Esophagus muscularis mucosa (tissue), 4 donors: ENCODE measurements at places on chromosomes 7 and 10. TPM values are rescaled to one million over a fixed set of nuclear protein-coding genes. Genes with fewer than 3 reads are reported as not detected.

DNA sequence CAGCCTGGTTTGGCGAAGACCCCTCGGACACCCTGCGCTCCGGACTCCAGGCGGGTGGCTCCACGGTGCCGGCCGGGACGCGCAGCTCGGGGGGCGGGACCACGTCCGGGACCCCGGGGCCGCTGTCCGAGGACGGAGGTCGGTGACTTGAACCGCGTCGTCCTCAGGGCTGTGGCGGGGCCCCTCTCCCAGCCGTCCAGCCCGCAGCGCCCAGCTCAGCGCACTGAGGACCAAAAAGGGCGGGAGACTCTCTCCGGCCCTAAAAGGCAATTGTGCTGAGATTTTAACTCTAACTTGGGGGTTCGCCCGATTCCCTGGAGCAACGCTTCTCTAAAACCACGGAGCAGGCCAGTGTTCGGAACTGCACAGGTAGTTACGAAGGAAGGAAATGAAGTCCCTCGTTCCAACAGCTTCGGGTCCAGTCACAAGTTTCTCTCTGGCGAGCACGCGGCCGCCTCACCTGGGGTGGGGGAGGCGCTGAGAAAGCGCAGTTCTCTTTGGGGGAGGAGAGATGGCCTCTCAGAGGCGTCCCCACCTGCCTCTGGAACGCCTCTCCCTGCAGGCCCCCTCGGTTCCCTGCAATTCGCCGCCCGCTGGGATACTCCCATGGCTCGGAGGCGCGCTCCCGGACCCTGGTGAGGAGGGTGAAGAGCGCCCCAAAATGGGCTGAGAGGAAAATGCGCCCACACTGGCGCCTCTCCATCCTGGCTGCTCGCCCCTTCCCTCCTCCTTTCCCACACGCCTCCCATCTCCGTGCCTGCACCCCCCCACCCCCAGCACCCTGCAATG, 352.7 kb downstream of the DNAJB6 start:
- no peak overlapping the region for H3K27ac ChIP-seq
- H3K4me1 ChIP-seq = peaks cover 68% of the 10 kb centered on the region
- peak overlapping the region; percentile 48 for H3K4me3 ChIP-seq
- H3K27me3 ChIP-seq = peaks cover 56% of the 10 kb centered on the region
- no peak for DNase-seq

- no peak for DNase-seq
- H3K4me3 ChIP-seq = no peak overlapping the region
Measured at GRCh38 chr7:139125657-139126056, 16.1 kb upstream of the ZC3HAV1 start.

- DNase-seq = no peak
- H3K27me3 ChIP-seq = no peaks in the 10 kb centered on the region
- no peak overlapping the region for H3K4me3 ChIP-seq
- no peak overlapping the region for H3K27ac ChIP-seq
- no peaks in the 10 kb centered on the region for H3K36me3 ChIP-seq
Measured at GRCh38 chr10:61857746-61858145, 43.8 kb upstream of the ARID5B start.

- no peaks in the 10 kb centered on the region for H3K36me3 ChIP-seq
- H3K4me1 ChIP-seq = peaks cover 5% of the 10 kb centered on the region
- peaks cover 5% of the 10 kb centered on the region for H3K27me3 ChIP-seq
- H3K4me3 ChIP-seq = no peak overlapping the region
- DNase-seq = peak; percentile 79
Measured at GRCh38 chr7:50868426-50869100, 85.9 kb upstream of the GRB10 start.

DNA sequence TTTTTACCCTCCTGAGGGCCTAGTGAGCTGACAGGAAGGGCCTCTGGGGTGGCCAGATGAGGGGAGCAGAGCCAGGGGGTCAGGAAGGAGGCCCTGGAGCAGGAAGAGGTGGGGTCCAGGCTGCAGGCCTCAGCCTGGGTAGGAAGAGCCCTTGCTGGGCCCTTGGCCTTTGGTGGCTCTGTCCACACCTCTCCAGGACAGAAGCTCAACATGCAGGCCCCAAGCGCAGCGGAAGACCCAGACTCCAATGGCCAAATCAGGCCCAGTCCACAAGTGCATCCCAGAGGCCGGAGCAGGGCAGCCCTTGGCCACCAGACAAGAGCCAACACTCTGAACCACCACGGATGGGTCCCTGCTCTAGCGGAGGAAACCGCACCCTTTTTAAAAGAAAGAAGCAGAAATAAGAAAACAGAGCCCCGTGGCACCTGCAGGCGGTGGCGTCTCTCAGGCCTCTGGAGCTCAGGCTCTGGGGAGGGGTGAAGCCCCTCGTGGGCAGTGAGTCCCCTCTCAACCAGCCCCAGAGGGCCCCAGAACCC, 52.8 kb downstream of the FOXL3 start:
- no peak overlapping the region for H3K27ac ChIP-seq
- H3K4me3 ChIP-seq = no peak overlapping the region
- peaks cover 7% of the 10 kb centered on the region for H3K4me1 ChIP-seq
- no peaks in the 10 kb centered on the region for H3K36me3 ChIP-seq
- H3K27me3 ChIP-seq = no peaks in the 10 kb centered on the region
- DNase-seq = no peak

DNA sequence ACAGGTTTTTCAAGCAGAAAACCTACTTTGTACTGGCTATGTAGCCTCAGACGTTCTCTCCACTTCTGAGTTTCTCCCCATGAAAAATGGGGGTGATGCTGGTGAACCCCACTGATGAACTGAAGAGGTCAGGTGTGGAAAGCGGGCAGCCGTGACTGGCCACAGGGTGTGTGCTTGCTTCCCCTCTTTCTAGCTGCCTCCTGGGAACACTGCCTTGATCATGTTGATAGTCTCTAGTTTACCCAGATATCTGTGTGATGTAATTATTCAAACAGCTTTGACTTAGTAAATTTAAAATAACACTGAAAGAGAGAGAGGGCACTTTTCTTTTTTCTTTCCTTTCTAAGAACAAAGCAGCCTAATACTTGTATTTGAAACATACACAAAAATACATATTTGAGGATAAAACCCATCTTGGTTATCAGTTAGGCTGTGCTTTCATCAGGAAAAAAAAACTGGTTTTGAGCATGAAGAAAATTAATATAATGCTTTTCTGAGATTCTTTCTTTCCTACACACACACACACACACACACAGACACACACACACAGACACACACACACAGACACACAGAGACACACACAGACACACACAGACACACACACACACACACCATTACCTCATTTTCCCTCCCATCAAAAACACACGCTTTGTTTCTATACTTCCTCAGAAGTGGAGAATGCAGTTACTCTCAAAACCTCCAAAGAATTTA, 76.7 kb downstream of the MACC1 start:
- no peaks in the 10 kb centered on the region for H3K27me3 ChIP-seq
- no peak for DNase-seq
- peaks cover 3% of the 10 kb centered on the region for H3K4me1 ChIP-seq
- no peak overlapping the region for H3K27ac ChIP-seq

GRCh38 chr7:2930310-2931033, 86.4 kb upstream of the GNA12 start:
- no peak for DNase-seq
- no peaks in the 10 kb centered on the region for H3K36me3 ChIP-seq
- no peak overlapping the region for H3K27ac ChIP-seq
- H3K4me1 ChIP-seq = no peaks in the 10 kb centered on the region
- peaks cover 50% of the 10 kb centered on the region for H3K27me3 ChIP-seq
- no peak overlapping the region for H3K4me3 ChIP-seq

TET1 gene
- 6.9 TPM for total RNA-seq

HOXA10 gene
- not detected for total RNA-seq

PCLO gene
- total RNA-seq = 5.0 TPM

DNA sequence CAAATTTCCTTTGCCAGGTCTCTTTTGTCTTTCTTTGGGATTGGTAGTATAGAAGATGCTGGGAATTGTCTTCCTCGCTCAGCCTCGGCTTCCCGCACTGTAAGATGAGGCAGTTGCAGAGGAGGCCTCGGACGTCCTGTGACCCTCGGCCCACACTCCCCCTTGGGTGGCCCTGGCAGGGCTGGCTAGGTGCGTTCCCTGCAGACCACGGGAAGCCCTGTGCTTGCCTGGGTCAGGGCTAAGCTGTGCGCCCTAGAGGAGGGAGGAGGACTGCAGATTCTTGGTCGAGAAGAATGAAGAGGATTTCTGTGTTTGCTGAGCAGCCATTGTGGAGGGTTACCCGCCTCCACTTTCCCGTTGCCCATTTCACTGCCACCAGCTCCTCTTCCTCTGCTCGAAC, 42.8 kb downstream of the WIPI2 start:
- H3K27ac ChIP-seq = no peak overlapping the region
- peaks cover 34% of the 10 kb centered on the region for H3K36me3 ChIP-seq
- no peaks in the 10 kb centered on the region for H3K27me3 ChIP-seq
- no peak overlapping the region for H3K4me3 ChIP-seq
- H3K4me1 ChIP-seq = peaks cover 35% of the 10 kb centered on the region
- no peak for DNase-seq

NPTX2 gene
- total RNA-seq = 22.4 TPM

GRCh38 chr7:47702080-47702479, 120.2 kb upstream of the TNS3 start:
- H3K27me3 ChIP-seq = no peaks in the 10 kb centered on the region
- no peak overlapping the region for H3K4me3 ChIP-seq
- H3K27ac ChIP-seq = no peak overlapping the region
- H3K4me1 ChIP-seq = peaks cover 6% of the 10 kb centered on the region

PSAP gene
- 691 TPM for total RNA-seq

DNA sequence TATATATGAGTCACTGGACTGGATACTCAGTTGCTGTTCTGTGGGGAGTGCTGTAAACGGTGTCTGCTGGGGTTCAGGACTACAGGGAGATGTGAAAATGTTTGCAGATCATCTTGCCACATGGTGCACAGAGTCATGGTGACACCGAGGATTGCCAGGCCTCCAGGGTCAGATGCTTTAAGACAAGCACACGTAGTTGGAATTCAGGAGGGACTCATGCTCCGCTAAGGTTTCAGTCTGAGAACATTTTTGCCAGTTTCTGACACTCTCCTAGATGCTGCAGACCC, 211.3 kb downstream of the CXCL12 start:
- no peak for DNase-seq
- peaks cover 19% of the 10 kb centered on the region for H3K4me1 ChIP-seq
- no peaks in the 10 kb centered on the region for H3K27me3 ChIP-seq
- no peaks in the 10 kb centered on the region for H3K36me3 ChIP-seq

GSAP gene
- 15.7 TPM for total RNA-seq

DNA sequence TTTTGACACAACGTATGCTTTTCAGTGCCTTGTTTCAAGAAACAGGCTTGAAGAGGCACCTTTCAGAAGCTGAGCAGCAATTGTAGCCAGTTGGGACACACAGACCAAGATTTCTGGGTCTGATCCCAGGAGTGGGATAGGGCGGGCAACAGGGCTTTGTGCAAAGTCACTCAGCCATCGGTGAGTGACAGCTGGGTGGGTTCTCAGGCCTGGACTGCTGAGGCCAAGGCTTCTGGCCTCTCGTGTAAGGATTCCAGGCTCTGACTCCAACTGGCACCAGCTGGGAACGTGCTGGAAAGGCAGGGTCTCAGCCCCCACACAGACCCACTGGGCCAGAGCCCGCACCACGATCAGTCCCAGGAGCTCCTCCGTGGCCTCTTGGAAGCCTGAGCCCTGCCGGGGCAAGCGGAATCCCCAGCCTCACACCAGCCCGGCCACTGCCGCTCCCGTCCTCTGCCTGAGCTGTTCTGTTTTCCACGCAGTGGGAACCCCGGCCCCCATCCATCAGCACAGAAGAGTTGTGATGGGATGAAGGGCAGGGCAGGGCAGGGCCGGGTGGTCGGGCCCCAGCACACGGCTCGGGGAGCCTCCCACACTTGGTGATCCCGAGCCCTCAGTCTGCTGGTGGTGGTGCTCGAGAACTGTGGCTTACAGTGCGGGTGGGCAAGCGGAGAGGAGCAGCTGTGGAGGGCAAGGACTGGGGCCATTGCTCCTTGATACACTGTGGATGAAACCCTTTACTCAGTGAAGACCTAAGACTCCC, 46.8 kb downstream of the VIPR2 start:
- no peak for DNase-seq
- H3K4me3 ChIP-seq = no peak overlapping the region
- peaks cover 3% of the 10 kb centered on the region for H3K36me3 ChIP-seq
- peaks cover 38% of the 10 kb centered on the region for H3K4me1 ChIP-seq
- no peaks in the 10 kb centered on the region for H3K27me3 ChIP-seq

HEPACAM2 gene
- total RNA-seq = not detected

STK17A gene
- total RNA-seq = 33.3 TPM

GRCh38 chr7:46572691-46573090, 651.6 kb upstream of the IGFBP3 start:
- H3K36me3 ChIP-seq = no peaks in the 10 kb centered on the region
- no peak for DNase-seq
- no peak overlapping the region for H3K27ac ChIP-seq
